Stimulated activated CD8-positive, alpha-beta memory T cell treated with anti-CD3 and anti-CD28 coated beads, Interleukin-2, amount 100 ng/mL, for 1 hour (primary cell): ENCODE measurements at places on chromosomes 16 and 17.

DNA sequence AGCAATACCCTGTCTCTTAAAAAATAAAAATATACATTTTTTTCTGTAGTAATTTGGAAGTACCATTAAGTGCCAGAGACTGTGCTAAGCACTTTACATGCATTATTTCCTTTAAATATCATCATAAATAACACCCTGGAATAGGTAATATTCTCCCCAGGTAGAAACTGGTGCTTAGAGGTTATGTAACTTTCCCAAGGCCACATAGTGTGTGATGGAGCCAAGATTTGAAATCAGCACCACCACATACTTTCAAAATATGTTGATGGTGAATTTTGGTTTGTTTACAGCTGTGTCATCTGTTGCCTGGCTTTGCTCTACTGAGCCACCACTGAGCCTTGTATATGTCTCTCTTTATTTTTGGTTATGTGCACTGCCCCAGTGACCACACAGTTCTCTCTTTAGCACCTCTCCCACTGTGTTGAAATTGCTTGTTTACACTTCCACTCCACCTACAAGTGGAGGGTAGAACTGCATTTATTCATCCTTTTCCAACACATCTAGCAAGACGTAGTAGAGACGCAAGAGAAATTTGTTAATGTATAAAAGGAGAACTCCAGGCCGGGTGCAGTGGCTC is 19.0 kb upstream of the NBR1 start:
- no peak for DNase-seq

DNA sequence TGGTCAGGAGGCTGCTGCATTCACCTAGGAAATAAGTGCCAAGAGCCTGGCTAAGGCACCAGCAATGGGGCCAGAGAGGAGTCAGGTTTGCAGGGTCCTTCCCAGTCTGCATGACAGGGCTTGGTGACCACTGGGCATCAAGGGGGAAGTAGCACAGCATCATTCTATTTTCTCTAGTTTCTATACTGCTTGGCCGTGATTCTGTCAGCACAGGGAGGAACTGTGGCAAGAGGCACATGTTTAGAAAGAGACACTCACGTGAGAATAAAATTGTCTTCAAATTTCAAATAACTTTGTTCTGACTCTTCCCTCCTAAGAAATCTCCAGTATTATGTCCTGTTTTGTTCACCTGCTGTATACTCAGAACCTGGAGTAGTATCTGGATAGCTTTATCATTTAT is 37.8 kb downstream of the ERN1 start:
- DNase-seq, result no peak

- no peak for DNase-seq
These were observed 29.5 kb downstream of the SBK1 start for GRCh38 chr16:28321700-28322411.

DNA sequence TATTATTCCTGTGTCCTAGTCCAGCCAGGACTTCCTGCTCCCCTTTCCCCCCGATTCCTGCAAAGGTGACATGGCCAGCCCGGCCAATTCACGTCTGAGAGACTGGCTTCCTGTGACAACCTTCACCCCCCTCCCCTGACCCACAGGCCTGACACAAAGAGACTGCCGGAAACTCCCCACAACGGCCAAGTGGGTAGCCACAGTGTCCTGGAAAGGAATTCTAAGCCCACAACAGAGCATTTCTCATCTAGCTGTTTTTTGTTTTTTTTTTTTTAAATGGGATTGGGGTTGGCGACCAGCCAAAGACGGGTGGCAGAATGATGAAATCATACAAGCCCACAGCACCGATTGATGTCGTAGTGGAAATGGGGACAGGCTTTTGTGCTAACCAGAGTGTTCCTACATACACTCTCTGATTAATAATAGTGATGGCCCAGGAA is 2.8 kb upstream of the XAF1 start:
- DNase-seq, result peak; percentile 26

DNA sequence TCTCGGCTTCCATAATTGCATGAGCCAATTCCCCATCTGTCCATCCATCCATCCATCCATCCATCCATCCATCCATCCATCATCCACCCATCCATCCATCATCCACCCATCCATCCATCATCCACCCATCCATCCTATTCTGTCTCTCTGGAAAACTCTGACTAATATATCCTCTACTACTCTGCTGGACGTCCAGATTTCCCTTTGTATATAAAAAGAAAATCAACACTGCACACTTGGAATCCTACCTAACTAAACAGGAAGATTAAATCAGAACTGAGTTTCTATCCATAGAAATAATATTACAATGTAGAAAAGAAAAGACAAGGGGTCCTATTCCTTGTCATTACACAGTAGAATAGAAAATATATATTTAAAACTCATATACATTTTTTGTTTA is 150.3 kb upstream of the CORO6 start:
- no peak for DNase-seq

DNA sequence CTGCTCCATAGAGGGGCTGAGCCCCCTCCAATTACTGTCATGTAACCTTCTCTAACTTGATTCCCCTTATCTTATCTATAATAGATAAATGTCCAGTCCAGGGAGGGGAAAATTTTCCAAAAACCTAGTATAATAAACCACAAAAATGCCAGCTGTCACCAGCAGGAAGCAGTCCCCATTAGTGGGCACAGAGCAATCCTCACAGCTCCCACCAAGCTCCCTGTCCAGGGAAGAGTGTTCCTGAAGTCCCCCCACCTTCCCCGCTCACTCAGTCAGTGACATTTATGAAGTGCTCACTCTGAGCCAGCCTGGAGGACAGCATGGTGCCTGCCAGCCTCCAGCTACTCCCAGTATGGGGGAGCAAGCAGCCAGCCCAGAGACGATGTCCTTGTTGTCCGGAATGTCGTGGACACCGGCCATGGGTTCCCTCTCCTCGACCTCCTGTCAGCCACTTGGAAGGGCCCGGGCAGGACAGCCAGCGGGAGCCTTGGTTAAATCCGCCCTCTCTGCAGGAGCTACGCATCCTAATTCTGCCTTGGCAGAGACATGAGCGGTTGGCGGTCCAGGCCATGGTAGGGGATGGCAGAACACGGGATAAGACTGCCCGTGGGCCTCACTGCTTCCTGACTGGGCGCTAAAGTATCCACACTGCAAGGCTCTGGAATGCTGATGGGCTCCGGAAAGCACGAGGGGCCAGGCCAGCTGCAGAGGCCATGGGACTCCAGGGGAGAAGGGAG is 102.0 kb upstream of the CDH5 start:
- no peak for DNase-seq

DNA sequence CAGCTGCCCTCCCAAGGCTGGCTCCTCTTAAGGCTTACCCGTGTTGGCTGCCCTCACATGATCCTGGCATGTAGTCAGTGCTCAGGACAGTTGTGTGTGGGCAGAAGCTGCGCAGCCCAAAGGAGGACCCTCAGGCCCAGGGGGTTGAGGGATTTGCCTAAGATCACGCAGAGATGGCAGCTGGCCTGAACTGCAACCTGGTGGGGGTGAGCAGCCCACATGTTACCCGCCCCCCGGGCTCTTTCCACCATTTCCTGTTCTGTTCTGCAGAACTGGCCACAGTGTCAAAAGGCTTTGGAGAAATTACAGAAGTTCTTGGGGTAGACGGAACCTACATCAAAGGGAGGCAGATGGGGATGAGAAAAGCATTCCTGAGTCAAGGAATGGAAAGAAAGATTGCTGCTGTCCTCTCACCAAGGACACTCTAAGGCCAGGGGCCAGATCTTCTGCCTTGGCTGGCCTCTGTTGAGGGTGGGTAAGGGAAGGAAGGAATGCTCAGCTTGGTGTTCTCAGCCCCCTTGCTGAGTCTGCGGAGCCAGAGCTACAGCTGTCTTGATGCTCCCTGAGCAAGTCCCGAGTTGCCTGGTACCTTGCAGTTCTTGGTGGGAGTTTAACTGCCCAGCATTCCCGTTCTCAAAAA is 53.0 kb downstream of the EPN2 start:
- DNase-seq, result no peak

GRCh38 chr16:80299416-80299815 is 241.4 kb upstream of the DYNLRB2 start:
- DNase-seq, result no peak

GRCh38 chr17:79548116-79548515 is 62.7 kb downstream of the RBFOX3 start:
- DNase-seq, result no peak

DNA sequence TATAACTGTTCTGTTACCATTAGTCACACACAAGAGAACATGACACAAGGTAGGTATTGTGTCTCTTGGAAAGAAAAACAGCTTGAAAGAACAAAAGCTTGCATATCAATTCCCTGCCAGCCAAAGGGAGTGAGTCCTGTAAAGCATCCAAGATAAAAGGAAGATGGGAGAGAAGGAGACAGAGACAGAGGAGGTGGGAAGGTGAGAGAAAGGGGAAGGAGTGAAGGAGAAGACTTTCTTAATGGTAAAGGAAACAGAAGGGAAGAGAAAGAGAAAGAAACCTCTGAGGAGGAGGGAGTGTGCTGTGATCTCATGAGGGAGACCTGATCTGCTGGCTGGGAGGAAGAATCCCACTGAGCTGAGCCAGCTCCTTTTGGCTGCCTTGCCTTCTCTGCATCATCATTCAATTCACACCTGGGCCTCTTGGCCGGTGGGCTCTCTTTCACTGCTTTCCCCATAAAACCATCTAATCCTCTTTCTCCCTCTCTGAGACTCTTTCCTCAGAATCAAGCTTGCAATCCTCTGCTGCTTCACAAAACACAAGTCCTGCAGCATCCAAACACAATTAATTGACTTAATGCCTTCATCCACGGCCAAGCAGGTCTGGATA is 271.6 kb downstream of the ABCC12 start:
- DNase-seq, result no peak

- DNase-seq, result no peak
These were observed 2.3 kb downstream of the GP2 start for GRCh38 chr16:20325005-20325404.

GRCh38 chr16:67329901-67330300 is 3.3 kb downstream of the LRRC36 start:
- no peak for DNase-seq

DNA sequence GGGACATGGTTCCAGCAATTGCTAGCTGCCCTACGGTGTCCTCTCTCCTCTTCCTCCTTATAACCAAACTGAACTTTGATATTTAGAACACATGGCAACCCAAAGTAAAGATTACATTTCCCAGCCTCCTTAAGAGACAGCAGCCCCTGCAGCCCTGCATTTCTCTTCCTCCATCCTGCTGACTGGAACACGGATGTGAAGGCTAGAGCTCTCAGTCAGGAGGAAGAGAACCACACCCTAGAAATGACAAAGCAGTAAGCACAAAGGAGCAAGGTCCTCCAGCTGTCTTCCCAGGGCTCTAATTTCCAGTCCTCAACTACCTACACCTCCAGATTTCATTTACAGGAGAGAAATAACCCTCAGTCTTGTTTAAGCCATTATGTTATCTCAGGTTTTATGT is 10.9 kb downstream of the DYNC1LI2 start:
- DNase-seq, result no peak

DNA sequence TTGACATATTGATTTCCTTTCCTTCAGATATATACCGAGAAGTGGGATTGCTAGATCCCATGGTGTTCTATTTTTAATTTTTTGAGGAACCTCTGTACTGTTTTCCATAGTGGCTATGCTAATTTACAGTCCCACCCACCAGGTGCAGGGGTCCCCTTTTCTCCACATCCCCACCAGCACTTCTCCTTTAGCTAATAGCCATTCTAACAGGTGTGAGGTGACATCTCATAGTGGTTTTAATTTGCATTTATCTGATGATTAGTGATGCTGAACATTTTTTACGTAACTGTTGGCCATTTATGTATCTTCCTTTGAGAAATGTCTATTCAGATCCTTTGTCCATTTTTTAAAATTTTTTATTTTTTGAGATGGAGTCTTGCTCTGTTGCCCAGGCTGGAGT is 93.9 kb downstream of the SDR42E1 start:
- DNase-seq, result no peak

DNA sequence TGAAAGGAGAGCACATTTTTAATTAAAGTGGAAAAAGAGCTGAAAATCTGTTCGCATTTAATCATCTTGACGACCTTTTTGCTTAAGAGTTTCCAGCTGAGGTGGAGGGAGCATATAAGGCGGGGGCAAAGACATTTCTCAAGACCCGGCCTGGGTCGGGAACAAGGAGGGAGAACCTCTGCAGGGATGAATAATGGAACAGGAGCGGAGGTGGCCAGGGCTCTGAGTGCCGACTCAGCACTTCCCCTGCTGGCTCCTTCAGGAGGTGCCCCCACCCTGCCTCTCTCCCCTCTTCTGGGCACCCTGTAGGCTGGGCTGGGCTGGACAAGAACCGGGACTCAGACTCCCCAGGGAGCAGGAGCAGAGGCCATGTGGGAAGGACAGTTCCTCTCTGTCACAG is 7.9 kb upstream of the NGFR start:
- DNase-seq, result no peak
